Suprapubic skin (tissue), 4 donors: ENCODE measurements at places on chromosomes 2 and 18.

DNA sequence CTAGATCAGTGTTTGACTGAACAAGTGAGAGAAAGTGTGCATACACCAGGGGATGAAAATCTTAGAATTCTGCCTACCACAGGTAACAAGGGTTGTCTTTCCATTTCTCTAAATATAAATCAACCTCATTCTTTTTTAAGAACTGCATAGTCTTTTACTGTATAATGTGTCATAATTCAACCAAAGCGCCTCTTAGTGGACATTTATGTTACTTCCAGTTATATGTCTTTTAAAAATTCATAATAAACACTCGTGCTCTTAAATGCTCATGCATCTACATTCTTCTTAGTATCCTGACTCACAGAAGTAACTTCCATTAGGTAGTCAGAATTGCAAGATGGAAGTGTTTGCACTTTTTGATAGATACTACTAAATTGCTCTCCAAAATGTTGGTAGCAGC is 76.2 kb downstream of the CHRNA1 start:
- DNase-seq = no peak

GRCh38 chr2:72969706-72970105 is 52.4 kb downstream of the EMX1 start:
- DNase-seq = no peak

- DNase-seq = no peak
Observed at GRCh38 chr2:105409717-105410116, 10.9 kb upstream of the FHL2 start.

DNA sequence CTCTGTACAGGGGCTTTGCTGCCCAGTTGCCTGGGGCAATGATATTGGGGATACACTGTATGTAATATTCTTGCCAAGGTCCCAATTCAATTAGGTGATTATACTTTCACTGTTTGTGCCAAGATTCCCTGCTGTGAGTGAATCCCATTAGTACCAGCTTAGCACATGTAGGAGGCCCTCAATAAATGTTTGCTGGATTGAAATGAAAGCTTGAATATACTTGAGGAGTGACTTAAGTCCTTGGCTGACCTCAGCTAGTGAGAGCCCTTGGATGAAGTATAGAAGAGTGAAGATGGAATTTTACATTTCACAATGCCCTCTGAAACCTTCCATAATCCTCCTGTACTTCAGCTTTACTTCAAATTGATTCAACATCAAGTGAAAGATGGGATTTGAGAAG is 102.9 kb downstream of the GATA6 start:
- DNase-seq = no peak

- no peak for DNase-seq
Observed at GRCh38 chr2:101883860-101884259, 107.9 kb upstream of the IL1R2 start.

DNA sequence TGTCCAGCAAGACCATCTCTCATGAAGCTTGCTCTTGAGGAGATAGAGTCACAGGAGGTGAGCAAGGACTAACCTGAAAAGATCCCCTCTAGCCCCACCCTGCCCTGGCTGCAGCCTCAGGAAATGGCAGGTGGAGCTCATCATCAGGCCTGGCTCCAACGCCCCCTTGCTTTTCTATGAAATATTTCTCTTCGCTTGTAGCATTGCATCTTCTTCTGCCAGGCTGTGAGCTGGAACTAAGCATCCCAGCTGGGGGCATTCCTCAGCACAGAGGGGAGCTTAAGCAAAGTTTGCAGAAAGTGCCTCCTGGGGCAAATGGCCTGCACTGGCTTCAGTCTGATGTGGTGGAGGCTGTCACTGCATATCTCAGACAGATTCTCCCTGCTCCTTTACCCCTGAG is 90.1 kb upstream of the LGALSL start:
- DNase-seq = no peak

DNA sequence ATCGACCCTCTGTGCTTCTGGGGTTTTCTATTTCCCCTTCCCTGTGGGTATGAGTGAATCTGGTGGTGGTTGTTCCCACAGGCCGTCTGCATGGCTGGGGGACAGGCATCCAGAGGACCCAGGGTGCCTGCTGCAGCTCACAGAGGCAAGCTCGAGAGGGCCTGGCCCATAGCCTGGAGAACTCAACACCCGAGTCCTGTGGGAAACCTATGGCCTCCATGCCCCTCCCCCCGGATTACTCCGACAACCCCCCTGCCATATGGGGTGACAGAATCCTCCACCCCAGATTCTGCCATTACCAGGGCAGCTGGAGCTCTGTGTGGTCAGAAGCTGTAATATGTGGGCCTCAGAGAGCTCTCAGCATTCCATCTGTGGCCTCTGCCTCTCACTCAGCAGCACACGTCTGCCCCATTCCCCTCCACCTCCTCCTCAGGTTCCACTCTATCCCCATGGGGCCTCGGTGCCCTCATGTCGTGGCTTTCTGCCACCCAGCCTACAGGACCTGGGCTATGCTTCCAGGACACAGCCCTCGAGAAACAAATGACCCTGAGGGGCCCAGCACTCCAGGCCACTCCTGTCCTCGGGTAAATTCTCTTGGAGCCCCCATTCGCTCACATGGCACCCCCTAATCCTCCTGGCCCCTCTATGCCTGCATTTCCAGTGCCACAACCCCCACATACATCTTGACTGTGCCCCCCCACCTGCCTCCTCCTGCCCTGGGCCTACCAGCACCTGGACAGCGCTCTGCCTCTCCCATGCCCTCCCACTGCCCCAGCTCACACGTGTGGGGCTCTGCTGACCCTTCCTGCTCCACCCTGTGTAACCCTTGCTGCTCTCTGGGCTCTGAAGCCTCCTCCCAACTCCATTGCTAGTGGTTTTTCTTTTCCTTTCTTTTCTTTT is 3.6 kb downstream of the MZT2A start:
- DNase-seq = peak; percentile 50

DNA sequence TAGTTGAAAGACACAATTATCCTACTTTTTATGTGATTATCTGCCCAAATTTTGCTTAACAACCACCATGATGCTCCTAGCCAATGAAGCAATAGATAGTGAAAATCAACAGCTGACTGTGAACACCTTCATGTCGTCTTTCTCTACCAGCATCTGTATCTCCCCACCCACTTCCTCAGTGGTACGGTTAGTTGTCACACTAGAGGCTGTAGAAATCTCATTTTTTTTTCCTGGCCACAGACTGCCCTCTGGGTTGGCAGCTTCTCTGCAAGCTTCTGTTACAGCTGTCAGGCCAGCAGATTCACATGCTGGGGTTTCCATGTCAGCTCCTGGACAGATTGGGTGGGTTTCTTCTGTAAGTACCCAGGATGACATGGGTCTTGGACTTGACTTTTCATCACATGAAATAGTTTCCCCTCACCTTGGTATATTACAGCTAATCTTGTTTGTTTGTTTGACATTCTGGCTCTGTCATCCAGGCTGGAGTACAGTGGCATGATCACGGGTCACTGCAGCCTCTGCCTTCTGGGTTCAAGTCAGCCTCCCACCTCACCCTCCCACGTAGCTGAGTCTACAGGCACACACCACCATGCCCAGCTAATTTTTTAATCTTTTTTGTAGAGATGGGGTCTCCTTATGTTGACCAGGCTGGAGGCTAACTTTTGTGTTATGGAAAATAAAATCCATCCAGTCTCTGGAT is 24.3 kb downstream of the STAT4 start:
- no peak for DNase-seq

DNA sequence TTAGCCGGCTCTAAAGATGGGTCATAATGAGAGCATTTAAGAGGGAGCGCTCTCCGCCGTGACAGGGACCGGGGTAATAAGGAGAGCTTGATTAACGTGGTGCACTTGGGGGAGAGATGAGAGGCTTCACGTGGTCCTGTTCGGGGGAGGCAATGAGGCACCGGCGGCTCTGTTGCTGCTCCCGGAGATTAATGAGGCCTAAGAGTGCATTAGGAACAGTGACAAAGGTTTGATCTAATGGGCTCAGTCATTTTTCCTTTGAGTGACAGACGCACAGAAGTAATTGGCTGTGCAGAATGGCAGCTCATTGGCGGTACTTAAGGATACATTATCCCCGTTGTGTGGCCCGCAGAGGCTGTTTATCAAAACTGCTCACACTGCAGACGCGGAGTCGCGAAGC is 250.7 kb downstream of the GBX2 start:
- no peak for DNase-seq

- no peak for DNase-seq
Observed at GRCh38 chr18:25067275-25068025, 284.5 kb downstream of the ZNF521 start.

DNA sequence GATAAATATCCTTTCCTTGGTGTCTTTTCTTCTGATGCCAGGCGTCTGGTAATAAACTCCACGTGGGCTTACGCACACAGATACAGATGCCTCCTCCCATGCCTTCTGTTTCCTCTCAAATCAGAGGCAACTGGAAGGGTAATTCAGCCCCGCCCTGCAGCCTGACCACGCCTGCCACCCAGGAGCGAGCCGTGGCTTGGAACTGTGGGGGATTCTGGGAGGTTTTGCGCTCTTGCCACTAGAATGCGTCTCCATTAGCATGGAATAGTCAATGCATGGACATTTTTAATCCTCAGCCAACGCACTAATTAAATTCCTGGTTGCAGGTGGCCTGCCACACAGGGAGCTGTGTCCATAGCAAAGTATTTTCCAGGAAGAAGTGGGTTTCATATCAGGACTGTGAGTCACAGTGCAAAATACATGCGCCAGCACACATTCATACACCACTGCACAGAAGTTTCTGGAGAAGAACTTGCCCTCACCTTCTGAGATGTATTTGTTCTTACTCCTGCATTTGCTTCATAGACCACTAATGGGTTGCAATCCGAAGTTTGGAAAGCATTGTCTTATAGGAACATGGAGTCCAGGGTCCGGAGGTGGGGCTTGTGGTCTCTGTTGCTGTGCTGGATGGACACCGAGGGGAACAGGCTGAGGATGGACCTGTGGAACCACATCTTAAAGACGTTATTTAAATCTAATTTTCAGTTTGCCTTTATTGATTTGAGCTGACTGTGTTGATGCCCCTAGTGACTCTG is 151.4 kb downstream of the LDLRAD4 start:
- DNase-seq = no peak

- no peak for DNase-seq
Observed at GRCh38 chr18:45277908-45278307, 337.4 kb upstream of the SLC14A2 start.
